ENCODE measurements at places on chromosomes 16 and 17.

GRCh38 chr16:79757163-79757562 is 156.6 kb upstream of the MAF start:
- no peak for DNase-seq

- DNase-seq = no peak
Measured at GRCh38 chr17:29615048-29615385, 7.7 kb downstream of the CORO6 start.

DNA sequence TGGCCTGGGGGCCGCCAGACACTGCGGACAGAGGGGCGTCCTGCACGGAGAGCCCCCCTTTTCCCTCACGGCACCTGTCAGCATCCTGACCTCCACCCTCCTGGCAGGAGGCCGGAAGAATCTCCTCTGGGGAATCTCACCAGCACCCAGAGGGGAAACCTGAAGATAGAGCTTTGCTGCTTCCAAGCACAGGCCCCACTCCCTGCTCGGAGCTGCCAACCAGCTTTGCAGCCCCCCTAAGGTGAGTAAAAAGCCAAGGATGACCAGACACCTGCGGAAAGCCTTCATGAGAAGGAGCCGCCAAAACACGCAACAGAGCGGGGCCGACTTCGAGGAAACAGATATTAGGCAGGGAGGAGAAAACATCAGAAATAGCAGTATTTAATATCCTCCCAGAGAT is 3.4 kb upstream of the RBFOX3 start:
- no peak for DNase-seq

- DNase-seq = no peak
Measured at GRCh38 chr16:1069154-1069553, 3.4 kb upstream of the SSTR5 start.

DNA sequence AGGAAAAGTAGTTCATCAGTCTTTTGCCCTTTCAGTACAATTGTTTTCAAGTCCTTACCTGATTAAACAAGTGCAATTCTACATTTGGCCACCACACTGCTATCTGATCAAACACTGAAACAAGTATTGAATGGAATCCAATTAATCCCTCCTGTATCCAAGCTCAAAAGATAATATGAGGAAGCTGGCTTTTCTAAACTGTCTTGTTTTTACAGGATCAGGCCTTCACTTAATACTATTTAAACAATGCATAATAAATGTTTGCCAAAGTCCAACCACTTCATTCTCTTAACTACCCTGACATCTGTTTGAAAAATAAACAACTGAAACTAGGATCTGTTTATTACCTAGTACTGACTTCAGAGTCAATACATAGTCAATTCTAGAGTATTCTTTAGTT is 131.6 kb downstream of the MRTFB start:
- DNase-seq = no peak

GRCh38 chr16:31819948-31820347 is 53.7 kb upstream of the ZNF267 start:
- no peak for DNase-seq

GRCh38 chr16:14307527-14308367 is 236.6 kb downstream of the MRTFB start:
- DNase-seq = no peak

- DNase-seq = peak; percentile 74
Measured at GRCh38 chr17:72118335-72119076, 2.3 kb upstream of the SOX9 start.

GRCh38 chr17:46978489-46979146 is 435 bp downstream of the RPRML start:
- DNase-seq = no peak

- DNase-seq = no peak
Measured at GRCh38 chr17:57368637-57369336, 112.5 kb downstream of the MSI2 start.

- DNase-seq = no peak
Measured at GRCh38 chr17:79353548-79353947, 257.3 kb downstream of the RBFOX3 start.

DNA sequence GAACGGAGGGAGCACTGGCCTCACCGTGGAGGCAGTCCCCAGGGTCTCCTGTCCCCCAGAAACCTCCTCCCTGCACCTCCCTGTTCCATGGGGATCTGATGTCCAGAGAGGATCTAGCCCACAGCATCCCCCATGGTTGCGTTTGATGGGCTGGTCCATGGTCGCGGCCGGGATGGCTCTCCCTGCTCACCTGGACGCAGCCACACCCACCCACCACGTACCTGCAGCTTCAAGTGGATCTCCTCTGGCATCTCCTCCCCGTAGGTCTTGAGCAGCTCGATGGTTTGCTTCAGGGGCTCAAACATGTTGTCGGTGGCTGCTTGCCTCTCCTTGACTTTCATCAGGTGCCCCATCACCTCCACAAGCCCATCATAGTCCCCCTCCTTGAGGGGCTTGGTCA is 47.9 kb downstream of the DNAH17 start:
- no peak for DNase-seq

- no peak for DNase-seq
Measured at GRCh38 chr17:65523411-65523810, 38.0 kb downstream of the AXIN2 start.

- peak; percentile 22 for DNase-seq
Measured at GRCh38 chr16:2846511-2847310, 11.3 kb downstream of the PRSS22 start.

GRCh38 chr17:74574489-74575142 is 7.3 kb upstream of the CD300H start:
- no peak for DNase-seq

DNA sequence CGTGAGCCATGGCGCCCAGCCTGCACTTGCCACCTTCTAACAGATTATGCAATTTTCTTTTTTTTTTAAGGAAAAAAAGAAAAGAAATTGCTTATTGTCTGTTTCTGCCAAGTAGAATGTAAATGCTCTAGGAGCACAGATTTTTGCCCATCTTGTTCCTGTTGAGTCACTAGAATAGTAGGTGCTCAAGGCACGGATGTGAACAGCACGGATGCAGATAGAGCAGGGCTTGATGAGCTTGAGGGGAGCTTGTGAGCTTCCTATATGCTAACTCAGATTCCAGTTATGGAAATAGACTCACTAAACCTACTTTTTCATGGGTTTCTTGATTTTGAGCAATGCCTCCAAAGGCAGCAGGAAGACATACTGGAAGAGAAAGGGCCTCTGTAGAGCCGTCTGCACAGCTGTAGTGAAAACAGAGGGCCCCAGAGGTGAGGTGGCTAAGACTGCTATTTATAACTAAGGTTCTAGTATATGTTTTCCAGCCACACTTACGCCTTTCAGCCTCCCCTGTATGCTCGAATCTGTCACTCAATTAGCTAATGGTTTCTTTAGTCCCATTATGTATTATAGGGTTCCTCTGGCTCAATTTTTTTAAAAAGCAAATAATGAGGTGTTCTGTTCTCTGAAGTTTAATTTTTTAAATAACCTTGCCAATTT is 72.8 kb downstream of the WWP2 start:
- no peak for DNase-seq

- DNase-seq = no peak
Measured at GRCh38 chr17:57944908-57945307, 10.3 kb downstream of the CUEDC1 start.

DNA sequence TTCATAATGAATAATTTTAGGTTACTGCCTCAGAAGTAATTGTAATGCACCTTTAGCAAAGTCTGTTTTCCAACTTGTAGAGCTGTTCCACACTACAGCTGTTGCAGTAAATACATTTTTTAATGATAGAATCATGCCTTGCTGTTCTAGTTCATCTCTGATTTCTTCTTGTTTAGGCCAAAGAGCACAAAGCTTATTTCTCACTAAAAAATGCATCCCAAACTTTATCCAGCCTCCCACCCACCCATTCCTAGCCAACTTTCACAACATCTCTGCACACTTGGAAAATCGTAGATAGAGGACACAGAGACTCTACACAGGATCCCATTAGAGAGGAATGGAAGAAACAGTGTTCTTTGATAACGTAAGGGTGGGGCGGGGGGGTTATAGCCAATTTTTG is 252.2 kb upstream of the DYNLRB2 start:
- DNase-seq = no peak

GRCh38 chr17:26731005-26731921 is 562.7 kb upstream of the WSB1 start:
- DNase-seq = no peak

- DNase-seq = peak; percentile 38
Measured at GRCh38 chr17:12089809-12090384, 69.2 kb downstream of the MAP2K4 start.

GRCh38 chr16:27969574-27969973 is 93.9 kb downstream of the GSG1L start:
- no peak for DNase-seq

GRCh38 chr17:45132572-45133463 is 503 bp upstream of the PLCD3 start:
- DNase-seq = peak; percentile 96

DNA sequence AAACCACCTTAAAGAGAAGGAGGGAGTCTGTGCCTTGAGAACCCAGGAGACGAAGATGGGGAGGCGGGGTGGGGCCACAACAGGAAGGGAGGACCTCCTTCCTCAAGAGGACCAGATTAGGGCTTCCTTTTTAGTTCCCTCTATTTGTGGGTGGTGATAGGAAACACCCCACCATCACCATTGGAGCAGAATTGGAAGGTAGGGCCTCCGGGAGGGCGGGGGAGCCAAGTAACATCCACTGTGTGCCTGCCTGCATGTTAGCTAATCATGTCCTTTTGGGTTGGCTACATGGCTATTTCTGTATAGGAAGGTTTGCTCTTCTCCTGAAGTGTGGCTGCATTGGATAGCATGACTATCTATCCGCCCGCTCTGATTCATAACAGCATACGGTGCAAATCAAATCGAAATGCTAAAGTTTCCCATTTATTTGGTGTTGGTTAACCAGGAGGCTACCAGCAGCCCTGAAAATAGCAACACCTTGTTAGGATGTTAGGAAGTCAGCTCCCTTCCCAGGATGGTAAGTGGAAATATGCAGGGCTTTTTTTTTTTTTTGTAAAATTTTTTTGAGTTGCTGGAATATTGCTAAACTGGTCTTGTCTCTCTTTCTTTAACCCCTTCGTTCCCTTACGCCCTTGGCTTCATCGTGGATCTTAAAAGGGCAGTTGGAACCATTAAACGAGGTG is 4.2 kb downstream of the SYT17 start:
- DNase-seq = no peak

DNA sequence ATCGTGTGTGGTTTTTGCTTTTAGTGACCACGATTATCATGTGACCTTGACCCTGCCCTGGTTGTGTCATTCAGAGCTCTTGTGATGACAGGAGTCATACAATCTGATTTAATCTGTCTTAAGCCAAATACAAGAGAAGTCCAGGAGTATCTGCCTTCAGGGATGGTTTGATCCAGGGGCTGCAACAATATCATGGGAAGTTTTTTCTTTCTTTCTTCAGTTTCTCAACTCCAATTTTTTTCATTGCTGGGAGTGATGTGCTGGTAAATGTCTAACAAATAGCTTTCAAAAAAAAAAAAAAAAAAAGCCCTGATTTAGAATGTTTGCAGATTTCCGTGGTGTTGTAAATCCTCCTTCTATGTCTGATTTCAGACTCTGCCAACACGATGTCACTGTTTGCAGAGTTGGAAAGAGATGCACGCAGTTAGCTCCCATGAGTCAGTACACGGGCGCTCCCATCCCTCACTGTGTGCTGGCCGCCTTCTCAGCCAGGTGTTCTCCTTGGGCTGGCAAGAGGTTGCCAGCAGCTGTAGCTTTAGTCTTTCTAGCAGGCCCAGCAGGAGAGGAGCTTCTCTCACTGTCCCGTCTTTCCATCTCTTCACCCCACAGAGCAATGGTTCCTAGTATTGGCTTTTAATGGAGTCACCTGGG is 229.7 kb downstream of the SNX29 start:
- DNase-seq = no peak

GRCh38 chr16:52543654-52544053 is 3.3 kb downstream of the TOX3 start:
- DNase-seq = no peak

DNA sequence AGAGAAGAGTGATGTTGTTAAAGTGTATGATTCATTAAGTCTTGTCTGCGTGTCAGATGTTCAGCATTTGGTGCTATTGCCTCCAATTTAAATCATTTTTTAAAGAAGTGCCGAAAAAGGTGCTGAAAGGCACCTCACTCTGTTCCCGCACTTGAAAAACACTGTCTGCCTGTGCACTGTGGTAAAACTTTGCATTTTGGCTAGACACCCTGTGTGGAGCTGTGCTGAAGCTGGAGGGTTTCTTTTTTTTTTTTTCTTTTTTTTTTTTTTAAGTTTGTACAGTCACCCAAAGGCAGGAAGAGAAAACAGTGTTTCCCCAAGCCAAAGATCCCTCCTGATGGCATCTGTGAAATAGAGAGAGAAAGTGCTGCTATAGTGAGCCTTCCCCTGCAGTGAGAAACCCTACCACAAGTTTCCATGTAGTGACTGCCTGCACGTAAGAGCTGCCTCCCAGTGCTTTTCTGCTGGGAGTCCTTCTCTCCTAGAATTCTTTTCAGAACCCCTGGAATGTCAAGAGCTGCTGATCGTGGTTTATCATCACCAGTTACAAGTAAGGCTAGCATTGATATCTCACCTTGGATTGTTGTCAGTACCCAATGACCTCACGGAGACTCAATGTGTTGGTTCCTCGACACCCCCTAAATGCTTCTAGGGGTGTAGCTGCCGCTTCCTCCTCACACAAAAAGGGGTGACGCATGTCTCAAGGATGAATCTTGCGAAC is 116.0 kb upstream of the SOX9 start:
- DNase-seq = no peak

GRCh38 chr16:3289998-3290673 is 6.8 kb downstream of the ZNF263 start:
- no peak for DNase-seq

- DNase-seq = no peak
Measured at GRCh38 chr17:44591206-44591605, 33.9 kb downstream of the FZD2 start.

GRCh38 chr17:48717367-48718226 is 4.7 kb downstream of the PRAC1 start:
- DNase-seq = no peak

GRCh38 chr17:44556166-44556831 is 985 bp upstream of the FZD2 start:
- DNase-seq = peak; percentile 80

All from HTR-8/SVneo (cell line).